ENCODE measurements at places on chromosomes 5 and 9.

DNA sequence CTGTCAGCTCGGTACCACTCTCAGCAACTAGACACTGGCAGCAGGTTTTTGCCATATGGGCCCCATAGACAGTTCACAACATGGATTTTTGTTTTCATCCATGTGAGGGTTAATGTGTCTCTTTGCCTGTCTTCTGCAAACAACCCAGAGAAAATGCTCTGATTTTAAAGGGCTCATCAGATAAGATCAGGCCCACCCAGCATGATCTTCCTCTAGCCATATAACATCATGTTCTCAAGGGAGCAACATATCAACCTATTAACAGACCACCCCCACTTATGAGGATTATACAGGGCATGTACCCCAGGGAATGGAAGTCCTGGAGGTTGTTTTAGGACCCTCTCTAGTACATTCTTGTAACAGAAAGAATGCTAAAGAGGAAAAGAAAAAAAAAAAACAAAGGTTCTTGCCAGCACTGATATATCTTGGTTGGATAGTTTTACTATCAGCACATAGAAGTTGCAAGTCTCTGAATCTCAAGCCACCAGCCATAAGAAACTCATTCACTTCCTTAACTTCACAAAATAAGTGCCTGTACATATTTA is 1015.1 kb downstream of the TLE4 start:
- DNase-seq: no peak

DNA sequence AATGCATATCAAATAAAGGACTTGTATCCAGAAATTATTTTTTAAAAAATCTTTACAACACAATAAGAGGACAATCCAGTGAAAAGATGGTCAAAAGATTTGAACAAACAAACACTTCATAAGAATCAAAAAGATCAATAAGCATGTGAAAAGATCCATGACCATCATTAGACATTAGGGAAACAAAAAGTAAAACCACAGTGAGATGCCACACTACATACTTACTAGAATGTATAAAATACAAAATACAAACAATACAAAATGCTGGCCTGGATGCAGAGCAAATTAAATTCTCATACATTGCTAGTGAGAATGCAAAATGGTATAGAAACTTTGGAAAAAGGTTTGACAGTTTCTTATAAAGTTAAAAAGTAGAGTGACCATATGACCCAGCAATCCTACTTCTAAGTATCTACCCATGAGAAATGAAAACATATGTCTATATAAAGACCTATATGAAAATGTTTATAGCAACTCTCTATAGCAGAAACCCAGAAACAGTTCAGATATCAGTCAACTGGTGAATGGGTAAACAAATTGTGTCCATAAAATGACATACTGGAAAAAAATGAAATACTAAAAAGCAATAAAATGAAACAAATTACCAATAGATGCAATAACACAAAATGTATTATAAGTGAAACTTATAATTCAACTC is 426.1 kb downstream of the RAB3C start:
- no peak for DNase-seq

- no peak for DNase-seq
Observed at GRCh38 chr9:137172901-137173795, 1.3 kb upstream of the TMEM210 start.

- DNase-seq: no peak
Observed at GRCh38 chr5:142405023-142405422, 80.2 kb upstream of the SPRY4 start.

DNA sequence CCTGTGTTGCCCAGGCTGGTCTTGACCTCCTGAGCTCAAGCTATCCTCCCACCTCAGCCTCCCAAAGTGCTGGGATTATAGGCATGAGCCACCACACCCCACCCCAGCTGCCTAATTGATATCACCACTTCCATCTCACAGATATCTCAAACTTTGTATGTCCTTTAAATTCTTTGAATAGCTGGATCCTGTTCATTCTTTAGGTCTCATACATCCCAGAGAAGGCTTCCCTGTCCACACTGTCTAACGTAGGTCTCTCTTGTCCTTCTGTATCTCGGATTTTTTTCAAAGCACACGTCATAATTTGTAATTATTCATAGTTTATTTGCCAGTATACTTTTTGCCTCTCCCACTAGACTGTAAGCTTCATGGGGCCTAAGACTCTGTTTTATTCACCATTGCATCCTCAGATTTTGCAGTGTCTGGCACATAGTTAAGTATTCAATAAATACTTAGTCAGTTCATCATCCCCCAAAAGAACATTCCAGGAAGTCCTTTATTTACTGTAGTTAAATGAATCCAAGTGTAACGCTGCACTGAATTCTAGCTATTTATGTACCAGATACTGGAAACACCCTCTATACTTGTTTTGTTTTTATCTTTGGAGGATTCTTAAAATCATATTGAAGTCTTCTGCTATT is 10.5 kb downstream of the ARSK start:
- no peak for DNase-seq

DNA sequence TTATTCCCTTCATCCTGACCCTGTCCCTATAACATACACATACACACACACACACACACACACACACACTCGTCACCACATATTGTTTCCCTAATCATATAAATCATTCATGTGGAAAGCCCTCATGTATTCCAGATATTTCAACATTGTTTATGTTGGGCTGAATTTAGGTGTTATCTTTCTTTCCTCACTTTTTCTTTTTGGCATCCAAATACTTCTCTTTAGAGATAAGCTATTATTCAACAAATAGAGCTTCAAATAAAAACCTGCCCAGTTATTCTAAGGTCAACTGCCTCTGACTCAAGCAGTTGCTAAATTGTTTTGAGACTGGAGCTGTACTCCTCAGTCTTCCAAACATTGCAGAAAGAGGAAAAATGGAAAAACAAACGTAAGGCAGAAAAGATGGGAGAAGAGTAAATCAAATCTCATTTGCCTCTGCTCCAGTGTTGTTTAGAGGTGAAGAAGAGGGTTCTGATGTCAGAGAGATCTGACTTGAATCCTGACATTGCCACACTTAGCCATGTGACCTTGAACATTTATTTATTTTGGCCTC is 215.7 kb downstream of the GAS1 start:
- no peak for DNase-seq

GRCh38 chr5:6220346-6221088 is 157.8 kb downstream of the MED10 start:
- DNase-seq: no peak

- DNase-seq: no peak
Observed at GRCh38 chr5:124420952-124421351, 325.5 kb downstream of the ZNF608 start.

GRCh38 chr5:56649569-56649968 is 165.8 kb upstream of the MAP3K1 start:
- peak; percentile 48 for DNase-seq

GRCh38 chr5:140152022-140152999 is 22.7 kb upstream of the CYSTM1 start:
- DNase-seq: no peak

DNA sequence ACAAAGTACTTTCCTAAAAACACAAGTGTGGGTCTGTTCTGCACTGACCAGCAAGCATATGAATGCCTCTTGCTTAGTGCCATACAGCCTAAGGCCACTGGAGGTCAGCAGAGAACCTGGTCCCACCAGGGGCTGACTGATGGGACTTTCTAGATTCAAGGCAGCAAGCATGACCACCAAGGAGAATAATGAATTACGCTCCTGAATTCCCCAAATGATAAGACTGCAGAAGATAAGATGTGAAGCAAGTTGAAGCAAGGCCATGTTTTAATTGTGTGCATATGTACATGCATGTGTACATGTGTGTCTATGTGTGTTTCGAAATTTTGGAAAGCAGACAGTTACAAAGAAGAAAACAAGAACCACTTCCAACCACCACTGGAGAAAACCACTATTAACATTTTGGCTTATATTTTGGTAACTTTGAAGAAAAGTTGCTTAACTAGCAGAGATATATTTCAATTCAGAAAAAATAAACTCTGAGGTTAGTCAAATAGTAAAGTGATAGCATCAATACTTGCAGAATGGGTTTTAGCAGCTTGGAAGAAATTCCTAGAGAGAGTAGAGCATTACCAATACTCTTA is 70.5 kb downstream of the ERP44 start:
- DNase-seq: no peak

DNA sequence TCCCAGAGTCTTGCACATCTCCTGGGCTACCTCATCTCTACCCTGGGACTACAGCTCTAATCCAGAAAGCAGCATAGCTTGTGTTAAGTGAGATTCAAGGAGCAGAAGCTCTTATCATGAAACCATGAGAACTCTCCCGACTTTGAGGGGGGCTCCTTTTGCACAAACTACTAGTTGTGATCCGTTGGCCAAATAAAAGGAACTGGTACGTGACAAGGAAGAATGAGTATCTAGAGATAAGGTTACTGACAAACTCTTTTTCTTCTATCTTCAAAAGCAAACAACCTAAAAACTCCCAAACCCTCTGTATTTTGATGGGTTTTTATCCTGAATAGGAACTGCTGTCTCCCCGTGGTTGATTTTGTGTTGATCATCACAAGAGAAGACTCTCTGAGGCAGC is 168.5 kb downstream of the SLC24A2 start:
- no peak for DNase-seq

DNA sequence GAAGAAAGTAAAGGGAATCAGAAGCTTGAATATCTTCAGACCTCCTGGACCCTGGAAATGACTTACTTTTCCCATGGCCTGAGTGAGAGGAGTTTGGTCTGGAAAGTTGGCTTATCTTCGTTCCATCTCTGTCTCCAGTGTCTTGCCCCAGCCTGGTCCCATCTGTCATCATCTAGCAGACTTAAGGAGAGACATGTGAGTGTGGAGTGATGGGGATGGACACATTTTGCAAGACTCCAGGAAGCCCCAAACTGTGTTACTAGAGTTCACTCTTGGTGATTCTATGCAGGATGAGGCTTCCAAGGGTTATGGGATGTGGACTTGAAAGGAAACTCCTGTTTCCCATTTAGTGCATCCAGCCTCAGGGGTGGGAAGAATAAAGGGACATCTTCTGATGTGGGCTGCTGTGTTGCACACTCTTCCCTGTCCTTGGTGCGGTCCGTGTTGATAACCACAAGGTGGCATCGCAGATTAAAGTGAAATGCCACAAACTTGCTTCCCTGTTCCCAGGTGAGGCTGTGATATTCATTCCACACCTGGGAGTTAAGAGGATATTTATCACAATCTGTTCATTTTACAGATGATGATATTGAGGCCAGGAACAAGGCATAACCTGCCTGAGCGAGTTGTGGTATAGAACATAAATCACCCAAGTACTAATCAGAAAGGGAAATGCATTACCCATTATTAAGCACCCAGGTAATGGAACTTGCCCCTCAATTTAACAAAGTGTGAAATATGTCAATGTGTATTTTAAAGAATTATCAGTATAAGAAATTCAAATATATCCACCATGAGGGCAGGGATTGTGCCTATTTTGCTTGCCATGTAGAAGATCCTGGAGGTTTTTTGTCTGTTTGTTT is 269.9 kb upstream of the PAPPA start:
- no peak for DNase-seq

DNA sequence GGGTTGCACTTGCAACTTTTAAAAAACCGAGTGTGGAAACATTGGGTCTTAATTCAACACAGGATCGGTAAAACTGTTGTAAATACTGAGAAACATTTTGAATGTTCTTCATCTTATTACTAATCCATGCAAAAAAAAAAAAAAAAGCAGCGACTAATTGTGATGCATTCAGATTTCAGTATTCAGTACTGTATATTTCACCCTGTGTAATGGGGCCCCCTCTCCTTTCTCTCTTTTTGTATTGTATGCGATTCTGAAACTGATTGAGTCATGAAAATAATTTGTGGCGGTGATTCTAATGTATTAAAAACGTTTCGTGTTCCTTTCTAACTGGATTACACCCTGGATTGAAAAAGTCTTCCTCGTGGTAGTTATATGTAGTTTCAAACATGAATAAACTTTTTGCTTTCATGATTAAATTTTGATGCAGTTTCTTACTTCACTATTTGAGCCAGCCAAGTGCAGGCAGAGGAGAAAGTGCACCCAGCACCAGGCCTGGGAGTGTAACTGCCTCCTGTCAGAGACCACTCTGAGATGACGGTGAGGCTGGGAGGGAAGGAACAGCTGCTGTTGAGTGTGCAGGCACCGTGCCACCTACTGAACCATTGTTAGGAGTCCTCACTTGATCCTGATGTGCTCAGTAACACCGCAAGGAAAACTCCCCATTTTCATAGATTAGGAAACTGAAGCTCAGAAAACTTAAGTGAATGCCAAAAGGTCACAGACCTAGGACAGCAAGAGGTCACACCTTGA is 220.0 kb downstream of the PBX3 start:
- DNase-seq: no peak

DNA sequence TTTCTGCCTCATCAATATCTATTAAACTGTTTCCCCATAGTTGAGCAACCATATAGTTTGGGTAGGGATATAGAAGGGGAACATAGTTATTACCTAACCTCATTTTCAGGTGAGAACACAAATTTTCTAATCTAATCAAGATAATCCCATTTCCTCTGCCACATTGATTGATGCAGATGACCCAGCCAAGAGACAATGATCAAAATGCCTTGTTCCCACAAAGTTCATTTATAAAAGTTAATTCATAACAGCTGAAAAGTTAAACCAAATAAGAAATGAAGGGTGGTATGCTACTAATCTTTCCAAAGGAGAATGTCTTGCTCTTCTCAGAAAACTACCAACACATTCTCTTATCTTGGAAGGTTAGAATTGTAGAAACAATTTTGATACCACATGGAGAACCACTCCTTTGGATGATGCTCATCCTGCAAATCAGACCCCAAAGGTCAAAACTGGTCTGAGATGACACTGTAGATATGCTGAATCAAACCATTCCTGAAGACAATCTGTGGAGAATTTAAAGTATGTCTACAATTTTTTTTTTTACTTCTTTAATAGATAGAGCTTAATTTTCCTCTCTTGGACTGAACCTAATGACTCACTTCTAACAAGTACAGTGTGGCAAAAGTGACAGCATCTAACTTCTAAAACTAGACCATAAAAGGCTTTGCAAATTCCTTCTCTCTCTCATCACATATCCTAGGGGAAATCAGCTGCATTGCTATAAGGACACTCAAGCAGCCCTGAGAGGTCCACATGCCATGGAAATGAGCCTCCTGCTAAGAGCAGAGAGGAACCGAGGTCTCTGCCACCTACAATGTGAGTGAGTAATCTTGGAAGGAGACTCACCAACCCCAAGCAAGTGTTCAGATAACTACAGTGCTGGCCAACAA is 586.7 kb upstream of the TUSC1 start:
- DNase-seq: no peak

DNA sequence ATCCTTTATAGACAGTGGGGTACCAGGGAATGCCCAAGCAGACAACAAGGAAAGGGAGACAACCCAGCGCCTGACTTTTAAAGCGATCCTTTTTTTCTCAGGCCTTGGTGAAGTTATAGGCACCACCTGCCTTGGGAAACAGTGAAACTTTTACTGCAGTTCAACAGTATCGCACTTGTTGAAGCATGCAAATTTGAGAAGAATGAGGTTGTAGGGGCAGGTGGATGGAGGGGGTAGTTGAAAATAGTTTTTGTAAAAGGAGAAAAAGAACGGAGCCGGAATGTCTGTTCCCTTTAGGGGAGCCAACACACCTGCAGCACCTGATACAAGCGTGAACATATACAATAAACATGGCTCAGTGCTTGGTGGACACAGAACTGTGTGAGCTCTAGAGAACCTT is 190.2 kb upstream of the NR3C1 start:
- DNase-seq: no peak

GRCh38 chr9:2889023-2889422 is 45.1 kb upstream of the PUM3 start:
- DNase-seq: no peak

All from SK-N-MC (cell line).